ENCODE measurements at places on chromosomes 2 and 18.

GRCh38 chr2:239669899-239670460, 269.2 kb upstream of the HDAC4 start:
- DNase-seq, result no peak

- no peak for DNase-seq
Observed at GRCh38 chr18:57930476-57930875, 113.5 kb upstream of the NEDD4L start.

GRCh38 chr18:39681061-39681460, 2115.5 kb upstream of the CELF4 start:
- DNase-seq, result no peak

DNA sequence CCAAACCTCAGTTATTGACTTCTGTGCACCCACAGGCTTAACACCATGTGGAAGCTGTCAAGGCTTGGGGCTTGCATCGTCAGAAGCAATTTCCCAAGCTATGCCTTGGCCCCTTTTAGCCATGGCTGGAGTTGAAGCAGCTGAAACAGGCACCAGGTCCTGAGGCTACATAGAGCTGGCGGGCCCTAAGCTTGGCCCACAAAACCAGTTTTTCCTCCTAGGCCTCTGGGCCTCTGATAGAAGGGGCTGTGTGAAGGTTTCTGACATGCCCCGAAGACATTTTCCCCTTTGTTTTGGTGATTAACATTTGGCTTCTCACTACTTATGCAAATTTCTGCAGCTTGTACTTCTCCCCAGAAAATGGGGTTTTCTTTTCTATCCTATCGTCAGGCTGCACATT, 9.1 kb upstream of the TMX3 start:
- DNase-seq, result no peak

Measured in CD4-positive, alpha-beta T cell treated with Interleukin-15 for 1 hour (primary cell).